HT1080 (cell line): ENCODE measurements at places on chromosomes 1 and 21. TPM values are rescaled to one million over a fixed set of nuclear protein-coding genes. Genes with fewer than 3 reads are reported as not detected.

Gene SPRR2F
- not detected in 2 replicates for total RNA-seq

Gene SMCP
- total RNA-seq: not detected in 2 replicates

Gene RCSD1
- not detected in 2 replicates for total RNA-seq

Gene DCST1
- total RNA-seq: 0.17 TPM in 1 of 2 replicates, not detected in the other

Gene FAM72A
- 9.0 and 15.0 TPM in 2 replicates for total RNA-seq

Gene VWA5B1
- total RNA-seq: not detected in 2 replicates

- DNase-seq: no peak
Observed at GRCh38 chr21:14686466-14687267, 140.6 kb upstream of the SAMSN1 start.

DNA sequence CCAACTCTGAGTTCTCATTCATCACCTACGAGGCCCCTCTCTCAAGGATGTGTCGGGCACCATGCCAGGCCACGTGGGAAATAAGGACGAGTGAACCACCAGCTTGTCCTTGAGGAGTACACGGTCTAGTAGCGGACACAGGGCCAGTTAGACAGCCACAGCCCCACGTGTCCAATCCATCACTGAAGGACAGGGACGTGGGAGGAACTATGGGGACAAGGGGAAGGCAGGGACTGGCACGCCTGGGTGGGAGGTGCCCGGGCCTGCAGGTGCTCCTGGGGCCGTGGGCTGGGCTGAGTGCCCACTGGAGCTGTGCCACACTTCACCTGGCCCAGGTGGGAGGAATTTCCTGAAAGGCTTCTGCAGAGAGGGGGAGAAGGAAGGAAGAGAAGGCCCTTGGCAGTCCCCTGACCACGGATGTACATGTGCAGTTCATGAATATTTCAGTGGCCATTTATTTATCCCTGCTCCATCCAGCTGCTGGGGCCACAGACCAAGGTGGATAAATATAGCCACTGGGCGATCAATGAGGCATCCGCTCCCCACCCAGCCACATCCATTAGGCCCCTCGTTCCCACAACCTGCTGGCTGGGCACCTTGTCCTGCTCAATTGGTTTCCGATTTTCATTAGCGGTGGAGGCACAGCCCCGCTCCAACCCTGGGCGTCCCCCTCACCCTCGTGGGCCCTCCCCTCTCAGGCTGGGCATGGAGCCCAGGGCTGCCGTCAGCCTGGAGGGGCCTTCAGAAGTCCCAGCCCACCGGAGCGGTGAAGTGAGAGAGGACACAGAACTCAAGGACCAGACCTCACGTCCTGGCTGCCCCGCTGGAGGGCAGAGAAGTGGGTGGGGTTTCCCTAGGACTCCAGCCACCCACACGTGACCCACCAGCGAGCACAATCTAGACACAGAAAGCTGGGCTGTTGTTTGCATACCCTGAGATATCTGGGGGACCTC, 59.5 kb downstream of the CASZ1 start:
- DNase-seq: no peak

DNA sequence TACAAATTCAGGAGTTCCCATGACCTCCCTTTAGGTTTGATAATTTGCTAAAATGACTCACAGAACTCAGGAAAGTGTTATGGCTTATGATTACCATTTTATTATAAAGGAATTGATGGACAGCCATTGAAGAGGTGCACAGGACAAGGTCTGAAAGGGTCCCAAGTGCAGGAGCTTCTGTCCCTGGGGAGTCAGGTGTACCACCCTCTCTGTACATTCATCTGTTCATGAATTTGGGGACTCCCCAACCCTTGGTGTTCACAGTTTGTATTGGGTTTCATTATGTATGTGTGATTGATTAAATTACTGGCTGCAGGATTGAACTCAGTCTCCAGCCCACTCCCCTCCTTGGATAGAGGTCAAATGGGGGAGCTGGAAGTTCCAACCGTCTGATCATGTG, 10.8 kb upstream of the IL10RB start:
- no peak for DNase-seq

DNA sequence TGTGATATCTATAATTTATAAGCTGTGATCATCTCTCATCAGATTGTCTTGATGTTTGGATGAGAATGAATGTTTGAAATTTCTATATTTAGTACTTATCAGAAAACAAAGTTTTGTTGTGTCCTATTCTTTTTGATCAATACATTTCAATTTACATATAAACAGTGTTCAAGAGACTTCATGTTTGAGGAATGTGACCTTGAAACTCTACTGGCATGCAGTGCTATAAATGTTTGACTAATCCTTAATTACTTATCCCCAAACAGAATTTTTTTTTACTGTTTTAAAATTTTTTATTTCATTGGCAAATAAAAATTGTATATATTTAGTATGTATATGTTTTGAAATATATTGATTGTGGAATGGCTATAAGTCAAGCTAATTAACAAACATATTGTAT, 1.5 kb upstream of the PRKAA2 start:
- no peak for DNase-seq

- no peak for DNase-seq
Observed at GRCh38 chr1:244866355-244866754, 2.0 kb upstream of the HNRNPU start.

- no peak for DNase-seq
Observed at GRCh38 chr21:34337741-34338140, 26.1 kb upstream of the KCNE2 start.

- no peak for DNase-seq
Observed at GRCh38 chr1:237428809-237429208, 386.8 kb downstream of the RYR2 start.

DNA sequence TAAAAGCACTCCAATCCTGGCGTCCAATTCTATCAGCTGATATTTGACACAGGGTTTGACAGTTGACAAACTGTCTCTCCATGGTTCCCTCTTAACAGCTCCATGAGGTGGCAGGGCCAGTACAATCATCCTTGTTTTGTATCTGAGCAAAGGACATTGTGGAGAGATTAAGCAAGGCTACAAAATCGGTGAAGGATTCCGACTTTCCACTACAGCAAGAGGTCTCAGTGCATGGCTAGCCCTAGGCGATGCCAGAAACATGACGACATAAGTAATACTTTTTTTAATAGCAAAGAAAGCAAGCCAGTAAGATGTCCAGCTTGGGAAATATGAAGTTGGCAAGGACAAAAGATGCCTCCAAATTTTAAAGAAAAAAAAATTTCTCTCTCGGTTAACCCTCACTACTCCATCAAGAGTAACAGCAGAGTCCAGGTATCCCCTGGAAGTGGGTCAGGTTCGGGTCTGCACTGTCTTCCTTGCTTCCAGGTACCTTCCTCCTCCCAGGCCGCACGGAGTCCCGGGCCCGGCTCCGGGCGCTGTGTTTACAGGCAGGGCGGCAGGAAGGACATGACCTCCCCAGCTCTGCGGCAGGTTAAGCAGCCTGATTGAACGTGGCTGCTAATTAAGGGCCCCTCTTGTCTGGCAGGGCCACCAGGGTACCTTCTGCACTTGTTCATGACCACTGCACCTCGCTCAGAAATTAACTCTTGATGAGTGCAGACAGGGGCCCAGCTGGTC, 106.1 kb downstream of the SIM2 start:
- DNase-seq: no peak
